T-helper 17 cell (primary cell): ENCODE measurements at places on chromosomes 7 and 10.

GRCh38 chr7:51789489-51789888 is 472.9 kb upstream of the COBL start:
- no peak for DNase-seq

GRCh38 chr10:4344492-4344994 is 481.5 kb upstream of the AKR1E2 start:
- DNase-seq, result no peak

GRCh38 chr10:4174197-4174596 is 389.2 kb upstream of the KLF6 start:
- DNase-seq, result no peak

DNA sequence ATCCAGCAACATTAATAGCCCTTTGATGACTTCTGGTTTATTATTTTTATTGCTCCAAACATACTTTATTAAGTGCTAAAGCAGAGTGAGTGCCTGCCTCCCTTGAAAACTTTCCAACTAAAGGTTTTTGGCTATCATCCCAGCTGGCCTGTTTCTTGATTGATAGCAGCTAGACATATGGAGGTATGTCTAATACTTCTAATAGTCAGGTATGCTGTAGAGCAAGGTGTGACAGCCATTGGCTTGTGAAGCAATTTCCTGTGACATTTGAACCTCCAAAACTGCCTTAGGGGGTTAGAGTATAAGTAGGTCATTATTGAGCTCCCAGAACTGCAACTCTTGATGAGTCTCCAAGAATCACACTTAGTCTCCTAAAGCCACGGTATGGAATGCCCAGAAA is 55.8 kb downstream of the LOXL4 start:
- no peak for DNase-seq

GRCh38 chr7:6500691-6501090 is 50.6 kb downstream of the GRID2IP start:
- DNase-seq, result no peak

- no peak for DNase-seq
Measured at GRCh38 chr7:73899731-73900142, 38.8 kb downstream of the TMEM270 start.
